ENCODE measurements at places on chromosomes 6 and 20.

GRCh38 chr6:142886431-142887170 lies 58.4 kb downstream of the HIVEP2 start:
- no peak for DNase-seq

- DNase-seq, result no peak
Measured at GRCh38 chr6:88761237-88762031, 202.0 kb downstream of the RNGTT start.

GRCh38 chr6:21615504-21615903 lies 22.0 kb downstream of the SOX4 start:
- no peak for DNase-seq

GRCh38 chr6:112480553-112480952 lies 133.4 kb downstream of the RFPL4B start:
- DNase-seq, result no peak

DNA sequence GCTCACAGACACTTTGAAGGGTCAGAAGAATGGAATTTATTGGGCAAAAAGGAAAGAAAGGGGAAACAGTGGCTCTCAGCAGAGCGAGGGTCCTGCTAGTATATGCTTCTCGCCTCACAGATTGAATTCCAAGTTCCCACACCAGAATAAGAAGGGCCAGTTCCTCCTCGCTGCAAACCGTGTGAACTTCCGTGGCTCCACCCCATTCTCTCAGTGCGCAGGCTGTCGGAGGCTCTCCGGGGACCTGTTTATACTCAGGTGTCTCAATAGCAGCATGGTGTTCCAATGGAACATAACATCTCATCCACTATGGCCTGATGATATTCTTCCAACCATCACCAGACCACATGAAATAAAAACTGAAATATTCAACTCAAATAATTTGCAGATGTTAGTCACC lies 4.6 kb downstream of the SAMD3 start:
- no peak for DNase-seq

GRCh38 chr6:168278904-168279303 lies 40.7 kb downstream of the DACT2 start:
- no peak for DNase-seq

GRCh38 chr6:132812255-132812732 lies 2.1 kb upstream of the RPS12 start:
- DNase-seq, result no peak

DNA sequence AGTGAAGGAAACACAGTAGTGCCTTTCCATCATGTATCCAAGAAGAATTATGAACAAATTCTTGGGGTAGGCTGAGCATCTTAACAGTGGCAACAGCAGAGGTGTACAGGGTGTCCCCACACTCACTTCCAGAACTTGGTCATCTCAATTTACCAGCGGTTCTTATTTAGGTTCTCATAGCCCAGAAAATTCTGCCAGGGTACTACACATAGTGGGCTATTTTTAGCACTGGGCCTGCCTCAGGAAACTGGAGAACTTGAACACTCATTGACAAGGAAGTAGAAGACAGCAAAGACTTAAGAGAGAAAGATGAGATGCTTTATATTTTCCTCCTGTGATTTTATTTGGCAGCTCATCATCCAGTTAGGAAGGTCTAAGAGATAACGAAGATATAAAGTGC lies 71.8 kb upstream of the PHIP start:
- no peak for DNase-seq

Measured in activated naive CD8-positive, alpha-beta T cell treated with anti-CD3 and anti-CD28 coated beads for 36 hours (primary cell).